ENCODE measurements at places on chromosomes 12 and 14. TPM values are rescaled to one million over a fixed set of nuclear protein-coding genes. Genes with fewer than 3 reads are reported as not detected.

The PRR13 gene
- 86.2 TPM for total RNA-seq

DNA sequence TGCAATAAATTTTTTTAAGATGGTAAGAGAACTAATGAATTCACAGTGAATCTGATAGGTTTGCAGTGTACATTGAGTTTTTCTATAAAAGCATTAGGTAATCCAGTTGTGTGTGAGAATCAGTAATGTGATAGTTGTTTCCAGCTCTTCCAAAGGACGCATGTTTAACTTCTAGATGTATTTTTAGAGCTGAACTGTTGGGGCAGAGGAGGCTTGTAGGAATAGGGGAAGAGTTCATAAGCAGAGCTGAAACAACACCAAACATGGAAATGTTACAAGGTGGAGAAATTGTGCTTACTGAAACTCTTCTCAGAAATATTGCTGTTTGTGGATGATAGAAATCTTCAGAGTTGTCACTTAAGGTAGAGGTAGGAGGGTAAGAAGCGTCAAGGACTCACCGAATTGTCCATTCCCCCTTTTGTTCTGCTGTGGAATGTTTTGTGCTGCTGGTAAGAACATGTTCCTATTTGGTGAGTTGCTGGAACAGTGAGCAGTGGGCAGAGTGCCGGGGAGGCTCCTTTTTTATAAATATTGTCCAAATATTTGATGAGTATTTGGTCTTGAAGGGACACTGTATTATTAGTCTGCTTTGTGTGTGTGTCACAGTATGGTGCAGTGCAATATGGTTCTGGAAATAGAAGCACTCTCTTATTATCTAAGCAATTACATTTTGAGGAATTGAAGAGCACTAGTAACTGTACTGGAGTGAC, 76.7 kb downstream of the ANO6 start:
- H3K4me1 ChIP-seq: peaks cover 75% of the 10 kb centered on the region
- no peak for DNase-seq
- no peaks in the 10 kb centered on the region for H3K27me3 ChIP-seq
- H3K27ac ChIP-seq: peak overlapping the region; percentile 78
- H3K36me3 ChIP-seq: no peaks in the 10 kb centered on the region

- H3K27me3 ChIP-seq: no peaks in the 10 kb centered on the region
- no peak overlapping the region for H3K27ac ChIP-seq
- no peak overlapping the region for H3K4me3 ChIP-seq
- peaks cover 6% of the 10 kb centered on the region for H3K36me3 ChIP-seq
- peaks cover 70% of the 10 kb centered on the region for H3K4me1 ChIP-seq
Measured at GRCh38 chr12:105221583-105222283, 14.2 kb downstream of the APPL2 start.

DNA sequence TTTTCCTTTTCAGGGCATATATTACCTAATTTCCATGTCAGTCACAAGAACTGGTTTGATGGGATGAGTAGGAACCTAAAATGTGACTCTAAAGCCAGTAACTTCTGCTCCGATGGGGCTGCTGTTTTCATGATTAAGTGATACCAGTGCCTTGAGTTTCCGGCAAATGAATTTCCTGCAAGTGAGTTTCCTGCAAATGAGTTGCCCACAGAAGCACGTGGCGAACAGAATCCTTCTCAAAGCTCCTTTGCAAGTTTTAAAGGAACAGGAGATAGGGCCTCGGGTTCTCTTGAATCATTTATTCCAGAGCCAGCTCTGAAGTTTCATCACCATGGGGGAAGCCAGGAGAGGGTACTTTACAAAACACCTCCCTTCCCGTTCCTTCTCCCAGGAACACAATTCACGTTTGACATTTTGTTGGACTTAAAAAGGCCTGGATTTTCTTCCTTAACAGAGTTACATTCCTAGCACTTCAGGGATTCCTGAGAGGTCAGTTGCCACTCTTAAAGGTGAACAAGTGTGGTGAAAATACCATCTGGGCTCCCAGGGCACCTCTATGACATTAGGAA, 2.2 kb upstream of the PPTC7 start:
- H3K36me3 ChIP-seq: no peaks in the 10 kb centered on the region
- H3K27me3 ChIP-seq: no peaks in the 10 kb centered on the region
- H3K4me3 ChIP-seq: peak overlapping the region; percentile 18
- peak; percentile 28 for DNase-seq
- H3K4me1 ChIP-seq: peaks cover 31% of the 10 kb centered on the region
- peak overlapping the region; percentile 13 for H3K27ac ChIP-seq

GRCh38 chr12:19641235-19642080, 202.2 kb downstream of the AEBP2 start:
- peaks cover 21% of the 10 kb centered on the region for H3K4me1 ChIP-seq
- H3K36me3 ChIP-seq: no peaks in the 10 kb centered on the region

DNA sequence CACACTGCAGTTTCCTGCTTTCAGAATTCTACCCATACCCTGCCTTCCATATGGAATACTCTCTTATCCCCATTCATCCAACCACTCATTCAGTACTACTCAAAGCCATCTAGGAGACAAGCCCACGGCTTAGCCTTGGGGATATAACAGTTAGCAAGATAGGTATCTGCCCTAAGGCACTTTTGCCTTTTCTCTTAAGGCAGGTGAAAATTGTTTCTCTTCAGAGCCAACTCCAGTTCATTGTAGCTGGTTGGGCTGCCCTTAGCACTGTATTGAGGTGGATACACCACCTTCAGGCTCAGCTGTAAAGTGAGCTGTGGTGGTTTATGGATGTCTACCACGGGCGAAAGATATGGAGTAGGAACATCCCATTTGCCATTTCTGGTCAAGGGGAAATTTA, 729.7 kb upstream of the TBX3 start:
- no peaks in the 10 kb centered on the region for H3K27me3 ChIP-seq
- no peak for DNase-seq
- H3K36me3 ChIP-seq: no peaks in the 10 kb centered on the region
- H3K4me1 ChIP-seq: no peaks in the 10 kb centered on the region

GRCh38 chr12:16198884-16199283, 78.6 kb downstream of the SLC15A5 start:
- H3K27me3 ChIP-seq: no peaks in the 10 kb centered on the region
- no peaks in the 10 kb centered on the region for H3K36me3 ChIP-seq
- H3K27ac ChIP-seq: no peak overlapping the region
- no peaks in the 10 kb centered on the region for H3K4me1 ChIP-seq
- DNase-seq: no peak
- no peak overlapping the region for H3K4me3 ChIP-seq

The MORN3 gene
- total RNA-seq: 0.78 TPM

The TMEM263 gene
- total RNA-seq: 57.8 TPM

The TMEM253 gene
- total RNA-seq: not detected

DNA sequence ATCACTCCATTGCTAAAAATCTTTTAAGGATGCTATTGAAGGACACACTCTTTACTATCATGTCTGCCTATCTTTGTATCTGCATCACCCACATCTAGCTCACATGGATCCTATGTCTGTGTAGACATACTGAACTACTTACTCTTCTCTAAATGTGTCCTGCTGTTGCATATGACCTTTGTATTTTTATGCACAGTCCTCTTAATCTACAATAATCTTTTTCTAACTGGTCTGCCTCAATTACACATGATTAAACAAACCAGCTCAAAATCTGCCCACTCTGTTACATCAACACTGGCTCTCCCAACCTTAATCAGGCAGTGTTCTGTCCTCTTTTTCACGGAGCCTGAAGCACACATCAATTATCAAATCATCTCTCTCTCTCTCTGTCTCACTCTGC, 316.3 kb upstream of the MGAT4C start:
- H3K4me1 ChIP-seq: no peaks in the 10 kb centered on the region
- H3K27ac ChIP-seq: no peak overlapping the region
- no peaks in the 10 kb centered on the region for H3K36me3 ChIP-seq
- H3K27me3 ChIP-seq: no peaks in the 10 kb centered on the region
- H3K4me3 ChIP-seq: no peak overlapping the region
- DNase-seq: no peak

- peaks cover 11% of the 10 kb centered on the region for H3K4me1 ChIP-seq
- no peak overlapping the region for H3K4me3 ChIP-seq
- DNase-seq: no peak
Measured at GRCh38 chr12:45257185-45257930, 41.5 kb downstream of the ANO6 start.

DNA sequence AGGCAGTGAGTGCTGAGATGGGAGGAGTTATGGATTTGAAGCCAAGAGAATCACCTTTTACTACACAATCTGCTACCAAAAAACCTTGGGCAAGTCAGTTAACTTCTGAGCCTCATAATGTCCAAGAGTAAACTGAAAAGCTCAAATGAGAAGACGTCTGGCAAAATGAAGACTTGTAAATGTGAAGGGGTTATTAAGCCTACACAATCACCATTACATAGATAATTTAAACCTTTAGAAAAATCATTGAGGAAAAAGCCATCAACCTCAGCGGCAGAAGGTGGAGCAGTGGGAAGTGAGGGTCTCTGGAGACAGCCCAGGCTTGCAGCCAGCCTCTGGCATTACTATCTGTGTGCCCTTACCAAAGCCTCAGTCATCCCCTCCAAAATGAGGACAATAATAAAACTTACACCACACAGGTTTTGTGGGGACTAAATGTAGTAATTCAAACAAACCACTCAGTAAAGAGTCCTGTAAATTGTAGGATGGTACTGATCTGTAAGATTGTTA, 50.5 kb upstream of the CCDC175 start:
- no peak overlapping the region for H3K27ac ChIP-seq
- H3K27me3 ChIP-seq: no peaks in the 10 kb centered on the region
- H3K4me3 ChIP-seq: no peak overlapping the region
- no peaks in the 10 kb centered on the region for H3K4me1 ChIP-seq
- H3K36me3 ChIP-seq: no peaks in the 10 kb centered on the region
- DNase-seq: no peak

The DBX2 gene
- total RNA-seq: not detected

GRCh38 chr12:101563212-101563611, 31.6 kb upstream of the MYBPC1 start:
- H3K4me3 ChIP-seq: no peak overlapping the region
- no peak overlapping the region for H3K27ac ChIP-seq
- H3K27me3 ChIP-seq: no peaks in the 10 kb centered on the region
- H3K36me3 ChIP-seq: no peaks in the 10 kb centered on the region
